ENCODE measurements at places on chromosomes 2 and 18.
A peak's percentile ranks its signal among the peaks of the same experiment; 100 is the strongest.

- DNase-seq, result no peak
Observed at GRCh38 chr2:100365434-100365833, 43.1 kb upstream of the LONRF2 start.

DNA sequence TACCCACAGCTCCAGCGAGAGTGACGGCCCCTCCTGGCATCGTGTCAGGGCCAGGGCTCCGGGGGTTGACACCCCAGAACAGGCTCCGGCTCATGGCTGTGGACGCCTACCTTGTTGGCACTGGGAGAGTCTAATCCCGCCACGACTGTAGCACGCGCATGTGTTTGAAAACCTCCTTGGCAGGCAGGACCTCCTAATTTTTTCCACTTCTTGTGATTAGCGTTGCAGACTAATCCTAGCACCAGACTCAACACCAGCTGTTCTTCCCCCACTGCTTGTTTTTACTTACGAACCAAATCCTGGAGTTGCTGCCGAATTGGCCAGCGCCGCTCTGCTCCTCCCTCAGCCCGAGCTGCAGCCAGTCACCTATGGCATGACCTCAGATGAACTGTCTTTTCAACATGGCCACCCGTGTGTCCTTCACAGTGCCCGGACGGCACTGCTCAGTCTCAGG, 110.7 kb downstream of the KLHL29 start:
- DNase-seq, result peak; percentile 42

GRCh38 chr2:146540271-146540932, 1304.4 kb upstream of the ACVR2A start:
- DNase-seq, result no peak

DNA sequence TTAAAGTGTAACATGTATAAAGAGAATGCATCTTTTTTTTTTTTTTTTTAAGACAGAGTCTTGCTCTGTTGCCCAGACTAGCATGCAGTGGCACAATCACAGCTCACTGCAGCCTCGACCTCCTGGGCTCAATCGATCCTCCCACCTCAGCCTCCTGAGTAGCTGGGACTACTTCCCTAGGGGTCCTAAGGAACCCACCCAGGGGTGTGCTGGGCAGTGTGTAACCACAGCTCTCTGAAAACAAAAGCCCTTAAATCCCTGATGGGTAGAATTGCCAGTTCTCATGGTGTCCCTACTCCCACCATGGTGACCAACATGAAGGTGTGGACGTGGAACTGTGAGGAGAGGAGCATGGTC, 105.6 kb upstream of the ST3GAL5 start:
- DNase-seq, result no peak

DNA sequence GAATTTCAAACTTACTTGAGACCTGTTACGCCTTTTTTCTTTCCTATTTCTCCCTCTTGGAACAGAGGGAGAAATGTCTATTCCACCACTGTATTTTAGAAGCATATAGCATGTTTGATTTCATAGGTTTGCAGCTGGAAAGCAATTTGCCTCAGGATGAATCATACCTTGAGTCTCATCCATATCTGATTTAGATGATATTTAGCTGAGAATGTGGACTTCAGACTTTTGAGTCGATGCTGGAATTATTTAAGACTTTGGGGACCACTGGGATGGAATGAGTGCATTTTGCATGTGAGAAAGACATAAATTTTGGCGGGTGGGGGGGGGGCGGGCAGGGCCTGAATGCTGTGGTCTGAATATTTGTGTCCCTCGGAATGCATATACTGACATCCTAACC, 282.7 kb upstream of the STON1 start:
- no peak for DNase-seq

- no peak for DNase-seq
Observed at GRCh38 chr2:236473691-236474090, 95.9 kb upstream of the ACKR3 start.

GRCh38 chr18:57809190-57809589, 6.1 kb upstream of the ATP8B1 start:
- no peak for DNase-seq

GRCh38 chr18:35776473-35776872, 194.9 kb downstream of the GALNT1 start:
- no peak for DNase-seq

- no peak for DNase-seq
Observed at GRCh38 chr2:64987001-64987955, 1.9 kb upstream of the SLC1A4 start.

GRCh38 chr2:78309460-78309859, 716.0 kb upstream of the REG3G start:
- no peak for DNase-seq

DNA sequence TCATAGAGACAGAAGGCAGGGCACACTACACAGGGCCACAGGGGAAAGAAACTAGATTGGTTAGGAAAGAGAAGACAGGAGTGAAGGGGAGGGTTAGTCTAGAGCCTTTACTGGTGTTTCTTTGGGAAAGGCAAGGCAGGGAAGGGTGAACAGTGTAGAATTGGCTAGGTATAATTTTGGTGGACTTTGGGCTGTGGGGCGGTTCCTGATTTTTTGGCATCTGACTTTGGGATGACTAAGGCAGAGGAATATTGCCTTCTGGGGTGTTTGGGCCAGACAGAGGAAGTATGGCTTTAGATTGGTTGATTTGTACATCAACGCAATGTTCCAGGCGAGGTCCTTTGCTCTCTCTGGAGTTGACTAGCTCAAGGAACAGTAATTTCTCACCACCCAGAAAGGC, 534.8 kb downstream of the DCC start:
- no peak for DNase-seq

DNA sequence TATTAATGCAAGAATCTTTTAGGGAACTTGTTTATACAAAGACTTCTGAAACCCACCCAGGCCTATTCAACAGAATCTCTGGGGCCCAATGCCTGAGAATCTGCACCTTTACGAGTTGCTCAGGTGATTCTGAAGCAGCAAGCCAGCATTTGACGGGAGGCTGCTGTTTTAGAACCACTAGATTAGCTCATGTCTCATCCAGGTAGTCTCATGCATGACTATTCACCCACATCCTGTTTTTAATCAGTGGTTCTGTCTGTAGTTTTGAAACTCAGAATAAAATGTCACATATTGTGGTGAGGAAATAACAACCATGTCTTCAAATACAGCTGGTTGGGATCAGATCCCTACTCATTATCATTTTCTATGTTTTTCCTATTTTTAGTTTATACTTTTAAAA, 39.5 kb downstream of the CYTIP start:
- DNase-seq, result no peak

GRCh38 chr2:6872394-6872793, 5.2 kb upstream of the RSAD2 start:
- no peak for DNase-seq

DNA sequence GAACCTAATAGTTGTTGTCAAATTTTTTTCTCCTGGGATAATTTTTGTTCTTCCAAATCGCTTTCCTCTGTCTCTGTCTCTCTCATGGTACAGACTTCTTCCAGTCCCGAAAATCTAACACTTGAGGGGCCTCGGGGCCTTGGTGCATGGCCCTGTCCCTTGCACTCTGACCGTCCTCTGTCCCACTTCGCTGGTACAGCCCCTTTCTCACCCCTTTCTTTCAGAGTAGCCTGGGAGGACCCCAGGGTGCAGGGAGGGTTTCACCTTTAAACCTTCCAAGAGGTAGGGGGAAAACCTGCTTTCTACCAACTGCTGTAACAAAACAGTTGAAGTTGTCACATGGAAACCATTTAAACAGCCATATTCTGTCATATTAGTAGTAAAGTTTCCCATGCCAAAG, 22.2 kb upstream of the FAHD2A start:
- no peak for DNase-seq

GRCh38 chr2:223997938-223998337, 40.7 kb downstream of the MRPL44 start:
- no peak for DNase-seq

DNA sequence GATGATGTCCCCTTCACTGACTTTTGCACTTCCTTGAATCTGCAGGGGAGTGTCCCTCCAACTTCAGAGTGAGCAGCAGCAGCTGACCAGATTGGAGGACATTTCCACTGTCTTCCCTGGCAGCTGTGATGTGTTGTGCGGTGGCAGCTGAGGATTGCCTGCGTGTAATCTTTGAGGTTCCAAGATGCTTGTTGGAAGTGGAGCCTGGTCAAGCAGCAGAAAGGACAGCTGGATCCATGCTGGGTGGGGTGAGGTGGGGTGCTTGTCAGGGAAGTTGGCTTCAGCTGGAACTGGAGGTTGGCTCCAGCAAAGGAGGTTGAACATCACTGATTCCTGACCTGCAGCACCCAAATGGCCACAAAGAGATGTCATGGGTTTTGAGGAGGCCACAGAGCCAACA, 64.8 kb downstream of the ST3GAL5 start:
- no peak for DNase-seq

DNA sequence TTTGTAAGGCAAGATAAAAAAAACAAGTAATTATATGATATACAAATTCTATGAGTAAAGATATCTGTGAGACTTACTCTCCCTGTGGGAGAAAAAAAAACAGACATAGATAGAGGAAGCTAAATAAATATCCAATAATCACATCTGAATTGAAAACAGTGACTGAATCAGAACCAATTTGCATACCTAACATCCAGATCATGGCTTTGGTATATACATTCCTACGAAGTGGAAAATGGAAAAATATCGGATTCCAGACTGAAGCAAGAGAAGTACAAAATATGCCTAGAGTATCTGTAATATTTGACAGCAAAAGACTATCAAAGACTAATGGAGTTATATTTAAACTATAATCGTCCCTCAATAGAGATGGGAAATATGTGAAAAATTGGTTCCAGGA, 1108.1 kb upstream of the CHAC2 start:
- DNase-seq, result no peak

DNA sequence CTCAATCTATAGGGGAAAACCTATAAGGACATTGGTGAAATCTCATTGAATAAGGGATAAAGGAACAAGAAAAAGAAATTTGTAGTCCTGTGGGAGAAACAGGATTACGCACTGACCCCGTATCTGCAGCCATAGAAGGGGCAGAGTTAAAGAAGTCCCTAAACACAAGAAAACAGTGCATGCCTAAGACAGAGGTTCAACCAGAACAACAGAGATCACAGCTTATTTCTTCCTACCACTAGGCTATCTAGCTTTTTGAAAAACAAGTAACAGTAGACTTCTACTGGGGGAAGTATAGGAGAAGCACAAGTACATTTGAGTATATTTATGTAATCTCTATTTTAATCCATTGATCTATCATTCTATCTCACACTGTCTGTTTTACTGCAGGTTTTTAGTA, 485.2 kb upstream of the REG3G start:
- DNase-seq, result no peak

DNA sequence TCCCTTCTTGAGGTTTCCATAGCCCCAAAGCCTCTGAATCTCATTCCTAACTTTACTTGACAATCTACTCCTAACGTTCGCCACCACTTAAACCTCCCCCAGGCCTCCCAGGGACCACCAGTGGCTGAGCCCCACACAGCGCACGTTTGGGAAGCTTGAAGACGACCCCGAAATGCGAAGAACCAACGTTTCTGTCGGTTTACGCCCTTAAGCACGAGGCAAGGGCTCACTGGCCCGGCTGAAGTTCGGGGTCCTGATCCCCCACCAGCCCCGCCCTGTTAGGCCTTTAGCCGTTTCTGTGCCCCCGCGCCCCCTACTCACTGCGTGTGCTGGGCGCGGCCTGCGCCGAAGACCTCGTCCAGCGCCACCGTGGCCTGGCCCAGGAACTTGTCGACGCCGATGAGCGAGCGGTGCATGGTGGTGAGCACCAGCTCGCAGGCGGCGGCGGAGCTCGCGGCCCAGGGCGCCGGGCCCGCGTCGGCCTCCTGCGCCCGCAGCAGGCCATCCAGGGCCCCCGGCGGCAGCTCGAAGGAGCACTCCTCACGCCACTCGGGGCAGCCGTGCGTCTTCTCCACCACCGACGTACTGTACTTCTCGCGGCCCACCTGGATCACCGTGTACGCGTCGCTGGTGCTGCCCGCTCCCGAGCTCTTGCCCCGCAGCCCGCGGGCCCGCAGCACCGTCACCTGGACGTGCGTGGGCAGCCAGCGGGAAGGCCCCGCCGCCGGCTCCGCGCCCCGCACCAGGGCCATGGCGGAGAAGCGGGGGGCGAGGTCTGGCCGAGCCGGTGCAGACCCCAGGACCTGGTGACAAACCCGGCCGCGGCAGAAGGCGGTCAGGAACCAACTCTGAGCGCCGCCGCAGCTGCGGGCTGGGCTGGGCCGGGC, 479 bp downstream of the RAB11FIP5 start:
- DNase-seq, result peak; percentile 54

GRCh38 chr2:181552808-181553207, 95.6 kb downstream of the ITGA4 start:
- DNase-seq, result no peak

DNA sequence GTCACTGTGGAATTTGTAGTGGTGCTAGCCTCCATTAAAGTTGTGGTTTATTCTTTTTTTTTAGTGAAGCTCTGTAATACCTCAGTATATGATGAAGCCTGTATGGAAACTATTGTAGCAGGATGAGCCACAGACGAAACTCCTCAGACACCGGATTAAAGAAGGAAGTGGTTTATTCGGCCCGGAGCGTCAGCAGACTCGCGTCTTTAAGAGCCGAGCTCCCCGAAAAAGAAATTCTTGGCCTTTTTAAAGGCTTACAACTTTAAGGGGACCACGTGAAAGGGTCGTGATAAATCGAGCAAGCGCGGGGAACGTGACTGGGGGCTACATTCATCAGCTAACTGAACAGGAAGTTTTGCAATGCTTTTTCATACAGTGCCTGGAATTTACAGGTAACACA, 8.1 kb upstream of the CCL20 start:
- no peak for DNase-seq

- DNase-seq, result no peak
Observed at GRCh38 chr2:50346629-50347357, 685.1 kb downstream of the NRXN1 start.

DNA sequence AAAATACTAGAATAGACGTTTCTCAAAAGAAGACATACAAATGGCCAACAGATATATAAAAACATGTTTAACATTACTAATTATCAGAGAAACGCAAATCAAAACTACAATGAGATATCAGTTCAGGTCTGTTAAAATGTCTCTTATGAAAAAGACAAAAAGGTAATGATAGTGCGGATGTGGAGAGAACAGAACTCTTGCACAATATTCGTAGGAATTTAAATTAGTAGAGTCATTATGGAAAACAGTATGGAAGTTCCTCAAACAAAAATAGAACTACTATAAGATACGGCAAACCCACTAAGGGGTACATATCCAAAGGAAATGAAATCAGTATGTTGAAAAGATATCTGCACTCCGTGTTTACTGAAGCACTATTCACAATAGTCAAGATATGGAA, 167.5 kb upstream of the CWC22 start:
- no peak for DNase-seq

All from Right ventricle myocardium superior (tissue), 1 donor.